Chondrocyte (in vitro differentiated cells): ENCODE measurements at places on chromosomes 3 and 15. TPM values are rescaled to one million over a fixed set of nuclear protein-coding genes. Genes with fewer than 3 reads are reported as not detected.

Gene STRIT1
- total RNA-seq = not detected in 3 replicates

DNA sequence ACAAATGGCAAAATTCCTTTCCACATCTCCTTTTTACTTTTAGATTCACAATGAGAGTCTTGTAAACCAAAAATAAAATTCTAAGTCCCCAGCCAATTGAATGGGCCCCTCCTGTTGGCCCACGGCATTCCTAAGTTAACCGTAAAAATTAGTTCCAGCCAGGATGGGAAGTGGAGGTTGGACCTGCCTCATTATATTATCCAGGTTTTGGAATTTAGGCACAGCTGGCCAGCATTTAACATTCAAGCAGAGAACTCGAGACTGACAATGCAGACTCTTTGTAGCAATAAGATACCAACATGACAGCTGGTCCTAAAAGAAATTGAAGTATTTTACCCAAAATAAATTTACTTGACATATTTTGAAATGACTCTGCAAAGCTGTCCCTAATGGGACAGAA is 321.0 kb upstream of the NAALADL2 start:
- DNase-seq = no peak
- H3K4me3 ChIP-seq = no peak overlapping the region
- peaks cover 6% of the 10 kb centered on the region for H3K4me1 ChIP-seq
- H3K27ac ChIP-seq = no peak overlapping the region

GRCh38 chr3:181458857-181459256 is 252.9 kb upstream of the SOX2 start:
- no peak for DNase-seq
- H3K27me3 ChIP-seq = no peaks in the 10 kb centered on the region
- no peak overlapping the region for H3K4me3 ChIP-seq
- no peaks in the 10 kb centered on the region for H3K36me3 ChIP-seq
- no peaks in the 10 kb centered on the region for H3K4me1 ChIP-seq

Gene SNTN
- not detected in 3 replicates for total RNA-seq

Gene ZIC1
- 8.8 to 57.3 TPM (median 12.8 TPM) in 3 replicates for total RNA-seq

DNA sequence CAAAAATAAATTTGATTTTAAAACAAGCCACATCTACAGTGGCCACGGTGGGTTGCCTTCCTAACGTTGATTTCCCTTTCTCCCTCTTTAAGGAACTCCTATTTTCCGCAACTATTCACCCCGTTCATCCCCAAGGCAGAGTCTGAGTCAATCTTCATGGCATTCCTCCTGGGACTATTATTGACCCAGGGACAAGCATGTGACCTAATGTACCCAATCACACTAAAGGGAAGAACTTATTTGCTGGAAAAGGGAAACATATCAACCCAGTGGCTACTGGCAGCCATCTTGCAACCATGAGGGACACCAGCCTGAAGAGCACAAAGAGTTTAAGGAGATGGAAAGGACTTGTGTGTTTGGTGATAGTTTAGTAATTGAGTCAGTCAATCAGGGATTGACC is 55.4 kb upstream of the ARHGEF3 start:
- no peak overlapping the region for H3K4me3 ChIP-seq
- H3K36me3 ChIP-seq = no peaks in the 10 kb centered on the region
- H3K27ac ChIP-seq = no peak overlapping the region
- peaks cover 12% of the 10 kb centered on the region for H3K4me1 ChIP-seq

- H3K36me3 ChIP-seq = no peaks in the 10 kb centered on the region
- H3K4me3 ChIP-seq = no peak overlapping the region
- peaks cover 31% of the 10 kb centered on the region for H3K4me1 ChIP-seq
- no peaks in the 10 kb centered on the region for H3K27me3 ChIP-seq
Measured at GRCh38 chr3:105876780-105877327, 8.0 kb upstream of the CBLB start.

- H3K4me3 ChIP-seq = no peak overlapping the region
- no peak for DNase-seq
- no peak overlapping the region for H3K27ac ChIP-seq
- peaks cover 5% of the 10 kb centered on the region for H3K4me1 ChIP-seq
Measured at GRCh38 chr3:100311011-100311410, 23.5 kb upstream of the NIT2 start.

Gene SYNPR
- total RNA-seq = not detected in 3 replicates

DNA sequence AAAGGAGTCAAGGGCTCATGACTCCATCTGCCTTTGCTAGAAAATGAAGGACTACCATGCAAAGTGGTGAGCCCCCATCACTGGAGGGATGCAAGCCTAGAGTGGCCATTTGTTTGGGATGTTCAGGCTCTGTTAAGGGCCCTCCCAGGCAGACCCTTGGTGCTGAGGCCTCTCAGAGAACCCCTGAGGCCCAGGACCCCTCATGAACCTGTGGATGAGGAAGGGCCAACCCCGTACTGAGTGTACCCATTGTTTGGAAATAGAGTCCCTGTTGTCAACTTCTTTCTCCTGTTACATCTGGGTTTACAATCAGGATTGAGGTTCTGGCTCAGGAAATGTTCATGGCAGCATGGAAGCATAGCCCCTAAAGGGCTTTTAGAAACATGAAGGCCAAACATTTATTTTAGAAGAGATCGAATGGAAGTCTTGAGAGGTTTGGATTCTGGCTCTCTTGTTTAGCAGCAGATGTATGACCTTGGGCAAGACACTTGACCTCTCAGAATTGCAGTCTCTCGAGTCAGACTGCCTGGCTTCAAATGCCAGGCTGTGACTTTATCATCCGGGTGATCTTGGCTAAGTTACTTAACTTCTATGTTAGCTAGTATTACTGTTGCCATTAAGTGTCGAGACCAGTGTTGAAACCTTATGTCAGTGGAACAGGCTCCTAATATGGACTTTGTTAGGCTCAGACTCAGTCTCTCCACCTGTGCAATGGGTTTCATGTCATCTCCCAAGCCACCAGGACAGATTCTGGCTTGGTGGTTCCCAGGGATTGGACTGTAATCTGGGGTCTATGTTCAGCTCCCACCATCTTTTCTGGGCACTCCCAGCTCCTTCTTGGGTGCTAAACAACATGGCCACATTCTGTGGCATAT is 12.4 kb downstream of the ITGA11 start:
- H3K4me3 ChIP-seq = peak overlapping the region; percentile 40
- no peaks in the 10 kb centered on the region for H3K27me3 ChIP-seq
- H3K36me3 ChIP-seq = peaks cover 54% of the 10 kb centered on the region
- H3K27ac ChIP-seq = peak overlapping the region; percentile 95

DNA sequence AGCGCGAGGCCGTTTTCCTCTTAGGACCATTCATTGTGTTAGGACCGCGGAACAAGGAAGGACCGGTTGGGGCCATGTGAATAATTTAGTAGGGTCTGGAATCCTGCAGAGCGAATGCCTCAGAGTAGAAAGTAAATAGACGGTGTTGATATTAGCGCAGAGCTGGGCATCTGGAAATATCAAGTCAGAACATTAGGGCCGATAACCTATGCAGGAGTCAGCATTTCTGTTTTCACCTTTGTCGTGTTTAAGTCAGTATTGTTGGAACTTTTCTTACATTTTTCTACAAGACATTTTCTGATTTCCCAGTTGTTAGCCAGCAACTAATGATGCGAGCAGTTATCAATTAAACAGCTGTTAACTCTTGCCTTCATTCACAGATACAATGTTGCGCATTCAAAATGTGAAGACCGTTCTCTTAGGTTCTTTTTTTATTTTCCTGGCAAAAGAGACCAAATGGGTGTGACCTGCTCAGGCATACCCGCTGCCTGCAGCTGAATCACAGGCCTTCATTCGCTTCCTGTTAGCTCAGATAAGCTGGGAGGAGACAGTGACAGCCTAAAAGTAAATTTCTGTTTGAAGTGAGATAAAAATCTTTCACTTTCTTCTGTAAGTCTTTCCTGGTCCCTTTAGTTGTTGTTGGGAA is 966 bp upstream of the PKM start:
- H3K36me3 ChIP-seq = peaks cover 3% of the 10 kb centered on the region
- DNase-seq = no peak
- peak overlapping the region; percentile 98 for H3K27ac ChIP-seq
- peaks cover 48% of the 10 kb centered on the region for H3K4me1 ChIP-seq

Gene SACM1L
- total RNA-seq = 34.2 to 44.1 TPM (median 34.5 TPM) in 3 replicates

Gene MYL3
- 0.22 to 0.82 TPM in 2 of 3 replicates, not detected in the other for total RNA-seq

Gene OXTR
- total RNA-seq = 48.5 to 90.8 TPM (median 48.8 TPM) in 3 replicates
